Activated CD8-positive, alpha-beta memory T cell treated with anti-CD3 and anti-CD28 coated beads for 1 hour (primary cell): ENCODE measurements at places on chromosomes 7 and 10.

- DNase-seq, result no peak
These were observed 171.6 kb downstream of the CCDC3 start for GRCh38 chr10:12829831-12830390.

DNA sequence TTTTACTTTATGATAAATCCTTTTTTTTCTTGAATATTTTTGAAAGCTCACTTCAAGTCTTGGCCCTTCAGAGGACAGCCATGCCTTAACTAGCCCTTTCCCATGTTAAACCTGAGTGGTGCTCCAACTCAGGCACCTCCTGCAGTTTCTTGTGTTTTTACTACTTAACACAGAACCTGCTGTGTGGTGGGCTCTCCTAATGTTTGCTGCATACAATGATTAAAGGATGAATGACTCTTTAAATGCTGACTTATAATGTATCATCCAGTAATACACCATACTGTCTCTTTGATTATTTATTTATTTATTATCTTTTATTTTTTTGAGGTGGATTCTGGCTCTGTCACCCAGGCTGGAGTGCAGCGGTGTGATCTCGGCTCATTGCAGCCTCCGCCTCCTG is 179.4 kb downstream of the SEMA3E start:
- no peak for DNase-seq

DNA sequence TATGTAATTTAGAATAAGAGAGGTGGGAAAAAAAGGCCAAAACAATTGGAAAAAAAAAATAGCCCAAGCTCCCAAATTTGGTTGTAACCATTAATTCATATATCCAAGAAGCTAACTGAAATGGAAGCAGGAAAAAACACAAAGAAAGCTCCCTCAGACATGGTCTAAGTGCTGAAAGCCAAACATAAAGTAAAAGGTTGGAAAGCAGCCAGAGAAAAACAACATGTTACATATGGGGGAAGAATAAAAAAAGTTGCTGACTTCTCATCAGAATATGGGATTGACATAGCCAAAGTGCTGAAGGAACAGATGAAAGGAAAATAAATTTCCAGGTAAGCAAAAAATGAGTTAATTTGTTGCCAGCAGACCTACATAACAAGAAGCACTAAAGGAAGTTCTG is 40.3 kb downstream of the PDZD8 start:
- no peak for DNase-seq

GRCh38 chr10:59588791-59589190 is 120.9 kb downstream of the SLC16A9 start:
- no peak for DNase-seq

- DNase-seq, result no peak
These were observed 2.0 kb upstream of the NRAP start for GRCh38 chr10:113665806-113666354.

DNA sequence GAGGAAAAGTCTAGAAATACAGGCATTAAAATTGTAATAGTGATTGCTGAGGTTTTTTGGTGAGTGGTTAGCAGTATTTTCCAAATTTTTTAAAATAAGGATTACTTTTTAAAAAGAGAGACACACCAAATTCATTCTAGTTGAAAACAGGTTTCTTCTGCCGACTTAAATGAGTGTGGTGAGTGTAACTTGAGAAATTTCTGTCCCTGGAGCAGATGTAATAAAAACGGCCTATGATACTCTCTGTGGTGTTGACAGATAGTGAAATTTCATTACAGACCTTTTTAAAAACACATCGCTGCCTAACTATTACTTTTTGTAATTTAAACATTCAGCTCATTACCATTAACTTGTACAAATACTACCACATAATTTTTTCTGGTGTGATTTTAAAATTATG is 90.1 kb downstream of the CYP51A1 start:
- no peak for DNase-seq

DNA sequence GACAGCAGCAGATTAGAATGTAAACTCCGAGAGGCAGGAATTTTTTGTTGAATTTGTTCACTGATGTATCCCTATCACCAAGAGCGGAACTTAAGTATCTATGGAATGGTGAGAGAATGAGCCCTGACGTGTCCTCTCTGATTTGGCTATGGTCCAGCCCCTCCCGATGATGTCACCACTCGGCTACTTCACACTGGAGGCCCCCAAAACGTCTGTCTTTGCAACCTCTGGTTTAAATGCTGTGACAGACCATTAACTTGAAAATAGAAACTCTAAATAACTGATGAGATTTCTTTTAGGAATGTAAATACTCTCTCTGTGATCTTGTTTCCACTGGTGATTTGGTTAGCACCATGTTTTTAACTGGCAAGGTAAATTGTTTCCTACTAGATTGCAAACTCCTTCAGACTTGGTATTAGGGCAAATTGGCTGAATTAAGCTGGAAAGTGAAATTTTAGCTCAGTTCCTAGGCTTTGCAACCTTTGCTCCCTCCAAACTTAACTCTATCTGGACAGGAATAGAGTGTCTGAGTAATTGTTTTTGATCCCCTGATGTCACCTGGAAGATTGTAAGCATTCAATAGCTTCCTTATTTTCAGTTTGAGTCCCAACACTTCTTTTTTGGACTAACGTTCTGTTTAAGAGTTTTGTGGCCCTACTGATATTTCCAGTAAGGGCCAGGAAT is 19.1 kb downstream of the SLC16A12 start:
- DNase-seq, result no peak

DNA sequence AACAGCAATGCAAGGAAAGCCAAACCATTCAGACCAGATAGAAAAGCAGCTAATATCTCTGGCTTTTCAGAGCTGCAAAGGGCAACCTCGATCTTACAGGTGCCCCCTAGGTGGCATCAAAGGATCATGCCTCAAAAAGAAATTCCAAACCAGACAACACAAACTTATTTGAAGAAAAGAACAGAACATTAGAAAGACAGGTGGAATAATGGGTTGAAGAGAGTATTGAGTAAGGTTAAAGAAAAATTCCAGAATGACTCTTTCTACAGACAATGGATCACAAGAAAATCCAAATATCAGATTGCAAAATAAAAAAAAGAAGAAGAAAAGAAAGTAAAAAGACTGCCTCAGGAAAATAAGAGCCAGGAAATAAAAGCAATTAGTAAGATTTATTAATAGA is 213.7 kb downstream of the ELMO1 start:
- DNase-seq, result no peak

DNA sequence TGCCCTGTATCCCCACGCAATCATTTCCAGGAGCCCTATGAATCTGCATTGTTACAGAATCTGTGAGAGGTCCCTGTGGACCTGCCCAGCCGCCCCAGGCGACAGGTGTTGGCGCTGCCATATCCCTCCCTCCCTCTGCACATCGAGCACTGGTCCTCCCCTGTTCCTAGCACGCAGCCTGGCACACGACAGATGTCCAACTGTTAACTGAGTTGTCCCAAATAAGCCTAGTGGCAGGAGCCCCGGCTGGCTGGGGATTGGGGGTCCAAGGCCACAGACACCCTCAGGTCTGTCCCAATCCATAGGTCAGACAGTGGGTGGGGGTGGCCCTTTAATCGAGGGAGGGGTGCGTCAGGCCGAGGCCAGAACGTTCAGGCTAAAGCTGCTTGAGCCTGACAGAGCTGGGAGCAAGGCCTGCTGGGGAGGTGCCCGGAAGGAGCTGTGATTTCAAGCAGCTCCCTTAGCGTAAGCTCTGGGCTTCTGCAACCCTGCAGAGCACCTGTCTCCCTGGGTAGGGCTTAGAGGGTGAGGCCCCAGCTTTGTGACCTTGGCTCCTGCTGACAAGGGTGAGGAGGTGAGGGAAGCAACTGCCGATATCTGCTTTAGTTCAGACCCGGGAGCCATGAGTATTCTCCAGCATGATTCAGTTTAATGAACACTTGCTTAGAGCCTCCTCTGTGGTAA is 40.1 kb downstream of the ADRA2A start:
- DNase-seq, result no peak

DNA sequence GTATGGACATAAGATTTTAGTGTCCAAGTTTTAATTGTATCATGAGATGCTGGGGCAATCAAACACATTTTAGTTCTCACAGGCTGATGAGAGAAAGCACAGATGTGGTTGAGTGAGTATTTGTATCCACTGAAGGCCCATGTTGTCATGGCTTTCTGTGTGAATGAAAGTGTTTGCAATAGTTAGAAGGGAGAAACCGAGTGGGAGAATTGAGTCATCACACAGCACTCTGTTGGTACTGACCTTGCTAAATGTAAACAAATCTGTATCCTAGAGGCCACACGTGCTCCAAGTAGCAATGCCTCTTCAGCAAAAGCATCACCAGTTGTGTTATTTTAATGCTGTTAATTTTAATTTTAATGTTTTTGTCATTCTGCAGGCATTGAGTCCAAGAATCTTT is 121.2 kb downstream of the EMX2 start:
- no peak for DNase-seq

GRCh38 chr7:112334366-112334765 is 115.9 kb upstream of the IFRD1 start:
- no peak for DNase-seq

DNA sequence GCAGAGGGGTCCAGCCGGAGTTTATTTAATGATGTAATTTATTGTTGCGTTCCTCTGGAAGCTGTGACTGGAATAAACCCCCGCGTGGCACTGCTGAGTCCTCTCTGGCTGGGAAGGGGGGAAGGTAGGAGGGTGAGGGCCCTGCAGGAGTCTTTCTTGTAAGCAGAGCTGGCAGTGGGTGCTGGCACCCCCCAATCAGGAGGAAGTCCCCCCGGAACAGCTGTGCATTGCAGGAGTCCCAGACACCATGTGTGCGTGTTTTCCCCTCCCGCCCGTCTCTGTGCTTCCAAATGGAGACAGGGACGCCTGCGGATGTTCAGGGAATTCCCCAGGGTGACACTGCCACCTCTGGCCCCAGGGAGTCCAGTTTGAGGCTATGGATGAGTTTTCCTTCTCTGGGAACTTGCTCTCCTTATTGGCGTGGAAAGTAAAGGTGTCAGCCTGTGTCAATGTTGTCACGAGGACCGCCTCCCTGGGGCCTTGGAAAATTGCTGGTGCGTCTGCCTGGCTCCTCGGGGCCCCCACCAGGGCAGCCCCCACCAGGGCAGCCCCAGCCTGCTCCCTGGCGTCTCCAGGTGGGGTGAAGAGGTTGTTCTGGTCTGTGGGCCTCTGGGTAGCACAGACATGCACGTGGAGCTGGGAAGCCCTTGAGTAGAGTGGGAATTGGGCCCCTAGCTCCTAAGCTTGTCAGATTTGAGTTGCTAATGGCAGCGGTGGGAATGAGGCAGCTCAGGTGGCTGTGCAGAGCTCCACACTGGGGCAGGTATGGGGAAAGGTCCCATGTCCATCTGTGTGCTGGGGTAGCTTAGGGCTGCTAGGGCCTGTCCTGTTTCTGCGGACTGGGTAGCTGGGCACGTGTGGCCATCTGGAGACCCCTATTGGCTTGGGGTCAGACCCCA is 2.7 kb downstream of the FZD9 start:
- no peak for DNase-seq

- no peak for DNase-seq
These were observed 6.0 kb upstream of the REEP3 start for GRCh38 chr10:63515002-63515763.

DNA sequence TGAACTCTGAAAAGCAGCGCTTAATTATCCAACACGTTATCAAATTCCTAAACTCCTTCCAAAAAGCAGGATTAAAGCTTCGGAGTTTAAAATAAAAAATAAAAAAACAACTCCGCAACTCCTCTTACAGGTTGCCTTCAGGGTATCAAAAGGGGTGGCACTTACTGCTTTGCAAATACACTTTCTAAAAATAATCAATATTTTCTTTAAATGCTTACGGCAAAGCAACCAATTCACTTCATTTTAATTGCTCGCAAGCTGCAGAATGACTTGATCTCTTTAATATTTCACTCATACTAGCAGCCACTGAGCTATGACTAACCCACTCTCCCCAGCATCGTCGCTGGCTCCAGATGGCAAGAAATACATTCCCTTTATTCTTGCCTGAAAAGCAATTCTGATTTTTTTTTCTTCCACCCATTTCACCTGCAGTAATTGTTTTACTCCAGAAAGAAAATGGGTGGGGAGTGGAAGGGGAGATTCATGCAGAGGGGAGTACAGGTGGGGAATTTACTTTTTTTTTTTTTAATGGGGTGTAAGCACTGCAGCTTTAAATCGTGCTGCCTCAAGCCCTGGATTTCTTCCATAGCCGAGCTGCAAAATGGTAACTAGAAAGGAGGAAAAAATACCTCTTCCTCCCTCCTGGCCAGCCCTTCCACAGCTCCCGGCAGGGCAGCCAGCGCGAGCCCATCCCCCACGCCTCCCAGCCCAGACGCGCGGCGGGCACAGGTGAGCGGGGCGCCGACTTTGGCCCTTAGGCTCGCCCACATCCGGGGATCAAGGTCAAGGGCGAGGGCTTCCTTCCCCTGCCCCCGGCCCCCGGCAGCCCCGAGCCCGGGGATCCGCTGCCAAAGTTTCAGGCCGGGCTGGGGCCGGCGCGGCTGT is 54.2 kb upstream of the FHIP2A start:
- no peak for DNase-seq

- DNase-seq, result no peak
These were observed 172.7 kb downstream of the NEURL1 start for GRCh38 chr10:103666087-103666761.

- DNase-seq, result no peak
These were observed 2.9 kb upstream of the NRAP start for GRCh38 chr10:113666682-113667252.

DNA sequence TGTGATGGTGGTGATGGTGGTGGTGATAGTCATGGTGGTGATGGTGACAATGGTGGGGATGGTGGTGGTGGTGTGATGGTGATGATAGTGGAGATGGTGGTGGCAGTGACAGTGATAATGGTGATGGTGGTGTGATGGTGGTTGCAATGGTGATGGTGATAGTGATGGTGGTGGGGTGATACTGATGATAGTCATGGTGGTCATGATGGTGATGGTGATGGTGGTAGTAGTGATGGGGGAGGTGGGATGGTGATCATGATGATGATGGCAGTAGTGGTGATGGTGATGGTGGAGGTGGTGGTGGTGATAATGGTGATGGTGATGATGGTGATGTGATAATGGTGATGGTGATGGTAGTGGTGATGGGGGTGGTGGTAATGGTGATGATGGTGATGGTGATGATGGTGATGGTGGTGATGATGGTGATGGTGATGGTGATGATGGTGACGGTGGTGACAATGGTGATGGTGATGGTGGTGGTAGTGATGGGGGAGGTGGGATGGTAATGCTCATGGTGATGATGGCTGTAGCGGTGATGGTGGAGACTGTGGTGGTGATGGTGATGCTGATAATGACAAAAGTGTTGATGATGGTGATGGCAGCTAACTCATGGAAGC is 4.7 kb upstream of the PWWP2B start:
- no peak for DNase-seq

DNA sequence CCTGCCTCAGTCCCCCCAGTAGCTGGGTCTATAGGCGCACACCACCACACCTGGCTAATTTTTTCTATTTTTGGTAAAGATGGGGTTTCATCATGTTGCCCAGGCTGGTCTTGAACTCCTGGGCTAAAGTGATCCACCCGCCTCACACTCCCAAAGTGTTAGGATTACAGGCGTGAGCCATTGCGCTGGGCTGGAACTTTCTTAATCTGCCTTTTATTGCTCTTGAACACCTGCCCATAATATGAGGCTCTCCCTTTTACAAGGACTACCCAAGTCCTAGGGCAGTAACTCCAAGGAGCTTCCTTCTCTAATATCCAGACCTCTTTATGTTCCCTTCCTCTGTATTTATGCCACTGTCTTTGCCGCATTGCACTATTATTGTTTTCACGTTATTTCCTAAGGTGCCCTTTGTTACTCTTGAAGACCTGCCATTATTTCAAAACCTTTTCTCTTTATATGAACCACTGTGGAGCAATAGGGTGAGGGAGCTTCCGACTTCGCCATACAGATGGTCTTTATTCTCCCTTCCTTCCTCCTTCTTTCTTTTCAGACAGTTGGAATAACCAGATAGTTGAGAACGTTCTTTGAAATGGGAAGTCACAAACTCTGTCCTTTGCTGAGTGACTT is 36.3 kb upstream of the TCF7L2 start:
- DNase-seq, result no peak

- no peak for DNase-seq
These were observed 37.3 kb downstream of the FBH1 start for GRCh38 chr10:5927306-5927705.
